ENCODE measurements at places on chromosomes 12 and 14.

DNA sequence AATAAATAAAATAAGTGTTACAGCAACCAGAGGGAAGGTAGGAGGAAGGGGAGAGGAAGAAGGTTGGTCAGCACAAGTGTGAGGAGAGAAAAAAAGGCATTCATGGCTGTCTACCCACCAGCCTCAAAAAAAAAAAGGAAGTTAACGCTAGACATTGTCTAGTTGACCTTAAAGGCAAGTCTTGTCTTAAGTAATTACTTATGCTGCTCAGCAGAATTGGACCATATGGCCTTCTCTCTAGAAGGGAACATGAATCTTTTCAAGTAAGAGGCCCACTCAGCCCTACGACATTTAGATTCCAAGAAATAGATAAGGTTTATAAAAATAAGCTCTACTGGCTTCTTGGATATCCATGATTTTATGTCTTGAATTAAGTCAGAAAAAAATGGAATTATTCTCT lies 172.7 kb downstream of the ETNK1 start:
- ATAC-seq: no peak

DNA sequence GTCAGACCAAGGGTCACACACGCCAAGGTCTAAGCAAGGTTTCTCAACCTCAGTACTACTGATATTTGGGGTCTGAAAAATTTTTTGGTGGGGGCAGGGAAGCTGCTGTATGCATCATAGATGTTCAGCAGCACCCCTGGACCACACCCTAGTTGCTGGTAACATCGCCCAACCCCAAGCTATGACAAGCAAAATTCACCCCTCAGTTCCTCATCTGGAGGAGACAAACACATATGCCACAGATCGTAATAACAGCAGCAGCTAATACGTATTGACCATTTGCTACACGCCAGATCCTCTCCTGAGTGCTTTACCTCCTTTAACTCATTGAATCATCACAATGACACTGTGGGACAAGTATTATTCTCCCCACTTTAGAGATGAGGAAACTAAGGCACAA lies 46.4 kb downstream of the ACTN1 start:
- no peak for ATAC-seq

DNA sequence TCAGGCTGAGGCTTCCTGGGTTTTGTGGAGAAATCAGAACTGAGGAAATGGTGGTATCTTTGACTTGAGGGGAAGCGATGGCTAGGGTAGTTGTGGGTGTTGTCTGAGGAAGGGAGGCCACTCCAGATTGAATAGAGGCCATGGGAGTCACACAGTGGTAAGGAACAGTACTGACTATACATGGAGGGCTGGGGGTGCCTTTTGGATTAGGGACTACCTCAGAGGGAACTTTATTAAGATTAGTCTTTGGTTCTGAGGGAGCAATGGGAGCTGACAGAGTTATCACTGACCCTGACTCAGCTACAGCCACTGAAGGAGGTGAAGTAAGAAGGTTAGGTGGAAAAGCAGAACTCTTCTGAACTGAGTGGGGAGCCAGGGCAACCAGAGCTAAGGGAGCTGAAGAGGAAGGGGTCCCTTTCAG lies 4.4 kb downstream of the NACA start:
- ATAC-seq: no peak

DNA sequence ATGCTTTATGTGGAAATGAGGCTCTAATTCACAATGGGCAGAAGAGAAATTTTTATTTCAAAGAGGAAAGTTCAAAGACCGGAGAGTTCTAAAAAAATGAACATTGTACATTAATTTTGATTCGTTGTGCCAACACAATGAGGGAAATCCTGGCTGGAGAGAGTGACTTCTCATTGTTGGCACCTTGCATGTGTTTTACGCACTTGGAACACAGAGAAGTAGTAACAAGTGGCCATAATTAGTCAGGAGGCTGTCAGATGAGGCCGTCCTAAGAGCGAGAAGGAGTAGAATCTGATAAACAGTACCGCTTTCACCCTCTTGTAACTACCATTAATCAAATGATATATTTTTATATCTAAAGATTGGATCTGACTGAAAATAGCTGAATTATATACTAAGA lies 6.9 kb downstream of the LMO3 start:
- no peak for ATAC-seq

DNA sequence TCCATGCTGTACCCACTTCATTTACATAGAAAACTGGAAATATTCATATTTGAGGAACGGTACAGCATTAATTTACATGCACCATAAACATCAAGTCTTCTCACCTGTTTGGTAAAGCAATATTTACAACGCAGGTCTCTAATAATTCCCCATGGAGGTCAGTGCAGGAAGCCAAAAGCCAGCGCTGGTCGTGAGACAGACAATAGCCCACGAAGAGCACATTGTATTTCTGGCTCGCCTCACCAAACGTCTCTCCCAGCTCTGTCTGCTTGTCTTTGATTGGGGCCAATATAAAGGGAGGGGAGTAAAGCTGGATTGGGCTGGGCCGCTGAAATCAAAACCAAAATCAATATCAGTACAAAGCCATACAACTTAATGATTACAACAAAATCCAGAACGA lies 302.1 kb downstream of the MED13L start:
- no peak for ATAC-seq

GRCh38 chr14:71138448-71139293 lies 231.4 kb downstream of the PCNX1 start:
- ATAC-seq: no peak

GRCh38 chr12:124680863-124681778 lies 113.7 kb upstream of the NCOR2 start:
- ATAC-seq: peak; percentile 73

- no peak for ATAC-seq
These were observed 50.0 kb upstream of the STON2 start for GRCh38 chr14:81450100-81450531.

GRCh38 chr12:11756022-11756421 lies 106.5 kb downstream of the ETV6 start:
- ATAC-seq: no peak

DNA sequence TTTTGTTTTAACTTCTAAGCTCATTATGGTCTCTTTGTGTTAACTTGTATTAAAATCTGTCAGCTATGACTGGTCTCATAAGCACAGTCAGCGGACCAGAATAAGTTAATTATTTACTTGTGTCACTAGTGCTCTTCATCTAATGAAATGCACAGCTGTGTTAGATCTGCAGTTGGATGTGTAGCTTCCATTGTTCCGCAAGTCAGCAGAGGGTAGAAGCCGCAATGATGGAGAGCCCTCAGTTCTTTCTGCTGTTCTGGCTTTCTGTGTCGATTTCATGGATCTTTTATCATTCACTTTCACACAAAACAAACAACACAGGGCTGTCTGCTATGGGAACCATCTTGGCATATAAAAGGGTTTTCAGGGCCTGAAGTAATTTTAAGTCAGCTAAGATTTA lies 89.3 kb upstream of the RFX4 start:
- ATAC-seq: no peak

- ATAC-seq: no peak
These were observed 102.6 kb downstream of the SCARB1 start for GRCh38 chr12:124761056-124761455.

DNA sequence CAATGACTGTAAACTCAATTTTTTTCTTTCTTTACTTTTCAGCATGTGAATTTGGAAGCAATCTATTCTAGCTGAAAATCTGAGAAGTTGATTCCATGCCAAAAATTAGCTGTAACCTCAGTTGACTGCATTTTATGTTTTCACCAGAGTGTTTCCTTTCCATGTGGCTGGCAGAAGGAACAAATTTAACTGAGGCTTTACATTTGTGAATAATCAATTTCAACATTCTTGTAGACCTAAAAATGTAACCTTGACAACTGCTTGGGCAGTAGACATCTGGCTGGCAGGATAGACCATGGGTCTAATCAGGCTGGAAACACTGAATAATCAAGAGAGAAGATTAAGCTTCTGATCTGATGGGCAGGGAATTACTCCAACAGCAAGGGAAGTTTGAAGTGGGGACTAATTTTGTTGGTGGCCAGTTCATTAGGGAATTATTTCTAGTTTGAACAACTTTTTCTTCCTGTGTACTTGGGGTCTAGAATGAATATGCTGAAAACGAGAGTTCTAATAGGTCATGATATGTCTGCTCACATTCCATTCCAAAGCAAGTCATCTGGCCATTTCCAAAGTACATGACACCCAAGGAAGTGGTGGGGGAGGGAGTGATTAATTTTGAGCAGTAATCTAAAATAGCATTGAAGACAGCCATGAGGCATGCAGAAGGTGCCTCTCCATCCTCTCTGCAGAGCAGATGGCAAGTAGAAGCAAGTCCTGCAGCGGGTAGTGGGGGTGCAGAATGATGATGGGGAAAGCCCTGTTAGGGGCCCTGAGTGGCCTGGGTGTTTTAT lies 68.2 kb downstream of the ATP23 start:
- ATAC-seq: no peak

Data from activated CD4-positive, CD25-positive, alpha-beta regulatory T cell treated with anti-CD3 and anti-CD28 coated beads, Interleukin-2, amount 50 U/mL, for 24 hours (primary cell).